ENCODE measurements at places on chromosomes 4 and X.

DNA sequence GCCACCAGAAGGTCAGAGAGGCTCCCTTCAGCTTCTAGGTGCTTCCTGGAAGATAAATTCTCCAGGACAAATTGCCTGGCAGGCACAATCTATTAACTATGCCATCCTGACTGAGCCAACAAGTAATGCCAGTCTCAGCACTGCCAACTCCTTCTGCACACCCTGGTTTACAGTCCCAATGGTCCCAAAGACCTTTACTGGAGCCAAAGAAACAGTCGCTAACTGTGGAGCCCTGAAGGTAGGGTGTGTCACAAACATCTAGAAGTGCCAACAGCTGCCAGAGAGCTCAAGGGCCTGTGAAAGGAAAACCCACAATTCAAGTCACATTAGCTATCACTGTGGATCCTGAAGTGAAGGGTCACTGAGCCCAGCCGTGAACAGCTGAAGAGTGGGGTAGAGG, 34.9 kb upstream of the CITED1 start:
- DNase-seq: no peak

DNA sequence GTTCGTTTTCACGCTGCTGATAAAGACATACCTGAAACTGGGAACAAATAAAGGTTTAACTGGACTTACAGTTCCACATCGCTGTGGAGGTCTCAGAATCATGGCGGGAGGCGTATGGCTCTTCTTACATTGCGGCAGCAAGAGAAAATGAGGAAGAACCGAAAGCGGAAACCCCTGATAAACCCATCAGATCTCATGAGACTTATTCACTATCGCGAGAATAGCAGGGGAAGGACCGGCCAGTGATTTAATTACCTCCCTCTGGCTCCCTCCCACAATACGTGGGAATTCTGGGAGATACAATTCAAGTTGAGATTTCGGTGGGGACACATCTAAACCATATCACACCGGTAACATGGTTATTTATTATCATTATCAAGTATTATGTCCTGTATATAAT, 2204.5 kb downstream of the ARAP2 start:
- no peak for DNase-seq

- no peak for DNase-seq
These were observed 70.7 kb upstream of the PPP3CA start for GRCh38 chr4:101418055-101418454.

DNA sequence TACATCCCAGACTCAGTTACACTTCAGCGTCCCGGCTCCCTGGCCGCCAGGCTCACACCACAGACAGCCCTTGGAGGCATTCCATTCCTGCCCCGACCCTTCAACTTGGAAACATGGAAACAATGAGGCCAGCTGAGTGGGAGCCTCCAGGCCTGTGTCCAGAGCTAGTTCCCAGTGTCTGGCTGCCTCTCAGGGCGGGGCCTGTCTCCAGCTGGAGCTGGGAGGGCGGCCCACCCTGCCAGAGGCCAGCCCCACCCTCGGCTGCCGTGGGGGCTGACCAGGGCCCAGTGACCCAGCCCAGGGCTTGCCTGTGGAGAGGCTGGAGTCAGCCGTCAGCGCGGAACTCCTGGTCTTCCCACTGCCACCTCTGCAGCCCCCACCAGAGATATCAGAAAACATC, 37.4 kb upstream of the SPON2 start:
- no peak for DNase-seq

DNA sequence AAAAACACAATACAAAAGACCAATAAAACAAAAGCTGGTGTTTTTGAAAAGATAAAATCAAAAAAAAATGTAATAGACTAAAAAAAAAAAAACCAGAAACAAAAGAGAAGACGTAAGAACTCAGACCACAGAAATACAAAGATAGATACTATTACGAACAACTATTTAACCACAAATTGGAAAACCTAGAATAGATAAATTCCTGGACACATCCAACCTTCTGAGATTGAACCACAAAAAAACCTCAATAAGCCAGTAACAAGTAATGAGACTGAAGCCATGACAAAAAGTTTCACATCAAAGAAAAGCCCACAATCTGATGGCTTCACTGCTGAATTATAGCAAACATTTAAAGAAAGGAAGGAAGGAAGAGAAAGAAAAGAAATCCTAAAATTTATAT, 16.2 kb downstream of the RCHY1 start:
- DNase-seq: no peak

DNA sequence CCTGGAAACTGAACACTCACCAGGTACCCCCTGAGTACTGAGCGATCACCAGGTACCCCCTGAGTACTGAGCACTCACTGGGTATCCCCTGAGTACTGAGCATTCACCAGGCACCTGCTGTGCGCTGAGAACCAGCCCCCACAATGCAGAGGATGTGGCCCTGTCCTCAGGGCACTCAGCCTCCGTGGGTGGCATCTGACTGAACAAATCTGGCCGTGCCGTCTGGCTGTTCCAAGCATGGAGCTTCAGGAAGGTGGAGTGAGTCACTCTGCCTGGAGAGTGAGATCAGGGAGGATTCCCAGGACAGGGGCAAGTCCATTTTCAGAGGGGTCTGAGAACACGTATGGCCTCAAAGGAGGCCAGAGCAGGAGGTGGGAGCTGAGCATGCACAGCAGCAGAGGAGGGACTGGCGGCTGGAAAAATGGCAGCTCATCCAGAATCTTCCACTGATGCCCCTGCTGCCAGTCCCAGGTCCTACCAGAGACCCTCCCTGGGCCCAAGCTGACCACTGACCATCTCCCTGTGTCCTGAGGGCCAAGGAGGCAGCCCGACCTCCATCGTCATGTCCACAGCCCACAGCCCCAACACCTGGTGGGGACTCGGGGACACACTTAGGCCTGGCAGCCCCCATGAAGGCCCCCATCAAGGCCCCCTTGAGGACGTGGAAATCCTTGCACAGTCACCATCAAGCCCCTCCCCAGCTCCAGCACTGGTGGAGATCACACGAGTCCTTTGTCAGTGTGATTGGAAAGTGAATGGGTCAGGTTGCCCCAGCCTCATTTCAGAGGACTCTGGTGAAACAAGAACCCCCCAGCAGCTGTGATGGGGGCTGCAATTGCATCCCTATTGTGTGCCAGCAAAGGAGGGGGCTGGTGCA, 94.1 kb downstream of the HMX1 start:
- no peak for DNase-seq

- peak; percentile 37 for DNase-seq
These were observed 76.6 kb downstream of the CHIC2 start for GRCh38 chr4:53987761-53988171.

GRCh38 chr4:187414716-187415115, 580.9 kb upstream of the ZFP42 start:
- DNase-seq: no peak

DNA sequence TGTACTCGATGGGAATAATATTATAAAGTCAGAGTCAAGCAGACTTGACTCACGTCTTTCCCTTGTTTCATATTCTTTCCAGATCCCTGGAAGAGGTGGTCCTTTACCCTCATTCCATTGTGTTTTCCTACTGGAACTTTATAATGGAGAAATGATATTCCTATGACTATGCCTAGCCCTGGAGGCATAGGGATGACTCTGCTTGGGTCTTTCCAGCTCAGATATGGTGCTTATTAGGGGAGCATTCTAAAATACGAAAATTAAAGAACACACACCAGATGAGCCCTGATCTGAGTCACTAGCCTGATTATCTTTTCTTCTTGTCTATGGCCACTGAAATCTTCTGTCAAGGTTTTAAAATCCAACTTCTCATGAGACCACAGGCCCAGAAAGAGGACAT, 231.4 kb downstream of the ANKRD50 start:
- DNase-seq: no peak

DNA sequence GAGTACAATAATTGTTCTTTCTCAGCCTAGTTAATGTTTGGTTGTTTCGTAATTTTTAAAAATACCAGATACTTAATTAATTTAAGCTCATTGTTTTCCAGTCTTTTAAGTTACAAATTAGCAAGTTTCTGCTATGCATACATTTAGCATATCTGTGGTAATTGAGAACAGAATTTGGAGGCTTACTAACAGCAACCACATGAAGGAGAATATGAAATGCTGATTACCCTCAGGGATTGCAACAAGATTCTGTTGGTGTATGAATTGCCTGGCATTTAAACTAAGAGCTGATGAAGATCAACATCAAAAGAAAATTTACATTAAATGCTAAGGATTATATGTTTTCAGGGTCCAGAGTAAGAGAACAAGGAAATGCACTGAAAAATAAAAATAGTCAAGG, 580.0 kb upstream of the INTU start:
- no peak for DNase-seq

GRCh38 chr4:10343656-10344055, 113.6 kb downstream of the ZNF518B start:
- no peak for DNase-seq

- DNase-seq: no peak
These were observed 21.2 kb downstream of the SPRY1 start for GRCh38 chr4:123417813-123418212.

GRCh38 chr4:152651473-152652060, 28.2 kb downstream of the TMEM154 start:
- DNase-seq: no peak

GRCh38 chr4:148770848-148771247, 328.6 kb upstream of the NR3C2 start:
- DNase-seq: no peak

- no peak for DNase-seq
These were observed 49.7 kb downstream of the ABCG2 start for GRCh38 chr4:88108747-88109122.

GRCh38 chr4:173505924-173506518, 24.0 kb downstream of the HAND2 start:
- no peak for DNase-seq

GRCh38 chr4:133268205-133268604, 119.1 kb downstream of the PCDH10 start:
- no peak for DNase-seq

DNA sequence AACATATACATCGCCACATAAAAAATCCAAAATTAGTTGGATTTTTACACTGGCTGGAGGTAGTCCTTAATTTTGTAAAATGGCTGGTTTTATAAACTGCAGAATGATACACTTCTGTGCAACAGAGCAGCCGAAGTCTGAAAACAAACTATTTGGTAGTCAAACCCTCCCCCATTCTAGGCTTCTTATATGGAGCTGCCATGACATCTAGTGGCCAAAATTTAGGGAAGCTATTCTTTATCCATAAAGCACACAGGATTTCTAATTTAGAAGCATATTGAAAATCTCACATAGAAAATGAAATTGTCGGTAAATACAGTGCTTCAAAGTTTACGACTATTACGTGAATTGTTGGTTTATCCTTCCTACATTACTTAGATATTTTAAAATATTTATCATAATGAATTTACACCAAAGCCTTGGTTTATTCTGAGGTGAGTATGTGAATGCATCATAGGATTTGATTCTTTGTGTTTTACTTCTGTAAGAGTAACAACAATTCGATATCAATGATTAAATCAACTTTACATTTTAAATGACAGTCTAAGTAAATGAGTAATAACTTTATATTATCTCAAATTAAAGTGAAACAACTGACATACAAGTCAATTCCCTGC, 113.4 kb upstream of the FAM241A start:
- peak; percentile 7 for DNase-seq

- no peak for DNase-seq
These were observed 241.2 kb downstream of the ANK2 start for GRCh38 chr4:113290666-113291065.
